ENCODE measurements at places on chromosomes 7 and 10.

- DNase-seq, result no peak
Measured at GRCh38 chr7:49486974-49487829, 286.2 kb upstream of the VWC2 start.

DNA sequence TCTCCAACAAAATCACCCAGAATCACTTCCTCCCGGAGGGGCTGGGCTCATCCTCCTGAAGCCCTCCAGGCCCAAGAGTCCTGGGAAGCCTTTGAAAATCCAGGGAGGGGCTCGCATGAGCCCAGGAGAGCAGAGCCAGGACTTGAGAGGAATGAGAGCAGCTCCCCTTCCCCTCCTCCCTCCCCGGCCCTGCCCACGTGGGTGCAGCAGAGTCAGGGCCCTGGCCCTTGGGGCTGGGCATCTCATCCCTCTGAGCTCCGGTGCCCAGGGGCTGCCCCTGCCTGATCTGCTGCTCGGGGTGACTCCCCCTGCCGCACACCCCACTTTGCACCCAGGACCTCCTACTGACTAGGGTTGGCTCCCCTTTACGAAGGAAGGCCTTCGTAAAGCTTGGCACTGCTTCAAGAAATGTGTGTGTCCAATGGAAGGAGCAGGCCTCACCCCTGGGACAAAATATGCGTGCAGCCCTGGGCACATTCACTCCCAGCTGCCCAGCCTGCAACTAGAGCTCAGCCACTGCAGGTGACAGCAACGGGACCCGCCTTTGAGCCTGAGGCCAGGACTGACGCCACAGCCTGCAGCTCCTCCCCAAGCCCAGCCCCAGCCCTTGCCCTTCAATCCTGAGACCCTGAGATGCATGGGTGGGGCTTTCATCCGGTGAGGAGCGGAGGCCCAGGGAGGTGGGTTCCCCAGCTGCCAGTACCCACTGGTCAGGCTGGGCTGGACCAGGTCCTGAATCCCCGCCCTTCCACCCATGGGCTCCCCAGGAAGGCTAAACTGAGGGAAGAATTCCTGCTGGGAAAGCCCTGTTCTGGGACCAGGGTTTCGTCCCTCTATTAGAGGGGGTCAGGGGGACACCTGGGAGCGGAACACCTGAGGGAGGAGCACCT lies 21.8 kb downstream of the PWWP2B start:
- no peak for DNase-seq

- no peak for DNase-seq
Measured at GRCh38 chr10:123965973-123966895, 74.6 kb upstream of the CPXM2 start.

DNA sequence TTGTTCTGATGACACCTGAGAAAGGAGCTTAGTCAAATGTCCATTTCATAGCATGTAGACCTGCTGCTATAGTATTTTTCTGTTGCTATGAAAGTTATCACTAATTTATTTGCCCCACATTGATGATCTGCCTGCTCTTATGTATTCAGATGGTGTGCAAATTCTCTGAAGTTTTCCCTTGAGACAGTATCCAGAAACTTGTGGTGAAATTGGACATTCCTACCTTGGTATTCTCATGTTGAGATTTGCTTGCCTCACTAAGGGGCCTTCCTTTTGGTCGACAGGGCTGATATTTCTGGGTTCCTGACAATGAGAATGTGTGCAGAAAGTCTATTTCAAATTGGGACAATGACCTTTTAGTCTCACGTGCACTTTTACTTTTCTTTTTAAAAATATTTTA lies 253.2 kb upstream of the FZD8 start:
- DNase-seq, result no peak

DNA sequence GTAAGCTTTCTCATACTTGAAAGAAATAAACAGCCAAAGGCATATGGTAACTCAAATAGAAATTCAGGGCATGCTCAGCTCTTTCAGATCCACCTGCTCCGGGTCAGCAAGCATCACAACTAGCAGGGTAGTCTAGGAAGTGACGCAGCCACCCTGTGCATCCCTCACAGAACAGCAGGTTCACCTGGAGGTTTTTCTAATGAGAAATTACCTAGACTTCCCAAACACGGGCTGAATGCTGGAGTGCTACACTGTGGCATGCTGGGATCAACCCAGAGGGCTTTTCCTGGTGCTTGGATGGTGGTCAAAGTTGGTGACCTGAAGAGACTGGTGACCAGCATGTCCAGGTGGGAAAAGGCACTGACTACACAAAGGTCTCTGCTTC lies 66.8 kb upstream of the DNAJB6 start:
- DNase-seq, result no peak

GRCh38 chr7:121485467-121486243 lies 89.5 kb upstream of the FAM3C start:
- DNase-seq, result no peak

DNA sequence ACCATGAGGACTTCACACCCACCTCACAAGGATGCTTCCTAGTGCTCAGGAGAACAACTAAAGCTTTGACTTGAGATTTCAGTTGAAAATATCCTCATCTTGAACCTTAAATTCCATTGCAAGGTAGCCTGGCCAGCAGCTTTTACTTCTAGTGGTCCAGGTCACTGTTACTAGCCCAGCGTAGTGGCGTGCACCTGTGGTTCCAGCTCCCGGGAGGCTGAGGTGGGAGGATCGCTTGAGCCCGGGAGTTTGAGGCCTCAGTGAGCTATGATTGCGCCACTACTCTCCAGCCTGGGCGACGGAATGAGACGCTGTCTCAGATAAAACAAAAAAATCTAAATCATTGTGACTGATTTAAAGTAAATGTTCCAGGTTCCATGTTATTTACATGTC lies 28.3 kb upstream of the PRKAR1B start:
- no peak for DNase-seq

DNA sequence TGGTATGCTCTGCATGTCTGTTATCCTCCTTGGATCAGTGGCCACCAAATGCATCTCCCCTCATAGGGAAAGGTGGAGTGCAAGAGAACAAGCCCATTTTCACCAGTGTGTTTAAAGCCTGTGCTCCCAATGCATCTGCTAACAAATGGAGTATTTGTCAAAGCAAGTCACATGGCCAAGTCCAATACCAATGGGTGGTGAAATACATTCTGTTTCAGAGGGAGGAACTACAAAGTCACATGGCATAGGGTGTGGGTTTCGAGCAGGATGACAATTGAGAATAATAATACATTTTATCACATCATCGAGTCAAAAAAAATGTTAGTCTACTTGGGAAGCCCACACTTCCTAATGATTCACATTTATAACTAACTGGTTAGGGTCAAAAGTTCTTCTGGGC lies 62.7 kb downstream of the SUGCT start:
- no peak for DNase-seq

GRCh38 chr10:130740915-130741750 lies 570.4 kb downstream of the TCERG1L start:
- DNase-seq, result no peak

- no peak for DNase-seq
Measured at GRCh38 chr10:97580421-97581367, 3.5 kb upstream of the HOGA1 start.

- DNase-seq, result no peak
Measured at GRCh38 chr7:1738511-1738910, 68.4 kb downstream of the ELFN1 start.

DNA sequence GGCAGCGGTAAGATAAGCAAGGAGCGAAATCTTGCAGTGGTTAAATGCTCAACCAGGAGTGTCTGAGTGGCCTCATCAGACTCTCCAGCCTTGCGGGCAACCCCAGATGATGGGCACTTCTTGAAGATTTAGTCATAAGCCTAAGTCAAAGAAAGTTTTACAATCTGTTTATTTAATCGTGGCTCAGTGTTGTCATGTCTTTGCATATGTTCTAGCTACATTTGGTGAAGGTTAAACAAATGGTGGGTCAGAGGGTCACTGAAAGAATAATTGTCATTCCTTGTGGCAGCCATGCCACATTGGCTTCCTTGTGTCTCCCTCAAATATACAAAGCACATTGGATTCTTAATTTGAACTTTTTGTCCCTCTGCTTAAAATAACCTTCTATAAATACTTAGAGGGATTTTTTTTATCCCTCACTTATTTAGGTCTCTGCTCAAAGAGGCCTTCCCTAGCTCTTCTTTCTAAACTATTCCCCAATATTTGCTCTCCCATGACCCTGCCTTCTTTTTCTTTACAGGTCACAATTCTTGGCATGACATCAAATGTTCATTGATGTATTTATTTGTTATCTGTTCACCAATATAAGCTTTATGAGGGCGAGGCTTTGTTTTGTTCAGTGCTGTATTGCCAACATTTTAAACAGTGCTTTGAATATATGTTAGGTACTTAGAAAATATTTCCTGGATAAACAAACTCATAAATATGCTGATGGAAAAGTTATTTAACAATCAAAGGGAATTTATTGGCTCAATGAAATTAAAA lies 68.7 kb downstream of the NEUROD6 start:
- no peak for DNase-seq

DNA sequence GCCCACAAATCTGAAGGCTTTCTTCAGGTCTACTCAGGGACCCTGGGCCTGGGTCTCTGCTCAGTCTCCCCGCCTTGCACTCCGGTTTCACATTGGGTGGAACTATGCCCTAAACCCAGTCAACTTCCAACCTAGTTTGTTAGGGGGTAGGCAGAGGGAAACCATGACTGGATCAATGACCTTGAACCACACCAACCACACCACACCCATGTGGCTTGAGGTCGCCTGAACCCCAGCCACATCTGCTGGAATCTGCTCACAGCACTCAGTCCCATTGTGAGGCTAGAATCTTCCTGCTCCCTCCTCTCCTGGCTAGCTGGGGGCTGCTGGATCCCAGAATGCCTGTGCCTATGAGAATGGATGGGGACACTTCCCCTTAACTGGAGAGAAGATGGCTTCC lies 17.9 kb downstream of the RFC2 start:
- DNase-seq, result no peak

GRCh38 chr10:119313644-119314043 lies 106.3 kb downstream of the GRK5 start:
- DNase-seq, result no peak

GRCh38 chr10:84406561-84406960 lies 78.2 kb downstream of the CCSER2 start:
- DNase-seq, result no peak

- no peak for DNase-seq
Measured at GRCh38 chr10:63093227-63093626, 39.9 kb upstream of the NRBF2 start.

DNA sequence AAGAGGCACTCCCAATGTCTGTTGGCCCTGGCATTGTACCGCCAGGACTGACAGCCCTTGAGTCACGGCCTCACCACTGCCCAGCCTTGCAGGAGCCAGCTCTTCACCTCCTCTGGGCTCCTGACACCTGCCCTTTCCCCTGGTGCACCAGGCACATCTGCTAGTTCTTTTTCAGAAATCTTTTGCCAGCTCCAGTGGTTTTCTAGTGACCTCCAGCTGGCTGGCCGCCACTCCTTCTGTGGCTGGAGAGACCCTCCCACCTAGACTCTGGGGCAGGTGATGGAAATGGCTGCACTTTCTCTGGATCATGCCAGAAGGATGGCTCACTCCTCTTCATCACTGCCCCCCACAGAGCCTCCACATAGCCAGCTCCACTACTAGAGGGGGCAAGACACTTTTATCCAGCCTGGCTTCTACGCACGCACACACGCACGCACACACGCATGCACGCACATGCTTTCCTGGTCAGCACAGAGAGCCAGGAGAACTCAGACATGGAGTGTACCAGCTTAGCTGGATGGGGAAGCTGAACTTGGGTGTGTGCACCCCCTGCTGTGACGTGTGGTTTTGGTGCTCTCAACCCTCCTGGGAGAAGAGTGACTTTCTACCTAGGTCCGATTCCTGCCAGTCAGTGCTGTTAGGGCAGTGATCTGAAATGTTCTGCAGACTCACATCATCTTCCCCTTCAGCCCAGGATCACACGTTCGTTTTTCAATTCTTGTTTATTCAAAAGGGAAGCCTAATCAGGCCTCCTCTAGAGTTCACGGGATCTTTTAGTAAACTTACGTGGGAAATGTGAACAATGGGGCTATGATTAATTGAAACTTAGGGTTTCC lies 222.0 kb downstream of the PRPF18 start:
- no peak for DNase-seq

DNA sequence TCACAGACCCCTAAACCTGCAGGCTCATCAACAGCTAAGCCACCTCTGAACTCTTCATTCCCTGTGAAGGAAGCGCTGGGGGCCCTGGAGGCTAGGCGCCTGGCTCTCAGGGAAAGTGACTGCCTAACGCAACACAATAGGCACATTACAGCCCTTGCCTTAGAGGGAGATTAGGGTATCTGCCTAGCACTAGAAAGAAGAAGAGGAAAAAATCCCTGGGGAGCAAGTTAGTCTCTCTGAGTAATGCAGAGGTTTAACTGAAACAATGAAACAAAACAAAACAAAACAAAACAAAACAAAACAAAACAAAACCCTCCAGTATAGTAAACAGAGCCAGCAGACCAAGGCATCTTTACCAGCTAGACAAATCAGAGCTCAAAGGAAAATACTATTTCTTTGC lies 2.6 kb downstream of the ZNF777 start:
- DNase-seq, result no peak

DNA sequence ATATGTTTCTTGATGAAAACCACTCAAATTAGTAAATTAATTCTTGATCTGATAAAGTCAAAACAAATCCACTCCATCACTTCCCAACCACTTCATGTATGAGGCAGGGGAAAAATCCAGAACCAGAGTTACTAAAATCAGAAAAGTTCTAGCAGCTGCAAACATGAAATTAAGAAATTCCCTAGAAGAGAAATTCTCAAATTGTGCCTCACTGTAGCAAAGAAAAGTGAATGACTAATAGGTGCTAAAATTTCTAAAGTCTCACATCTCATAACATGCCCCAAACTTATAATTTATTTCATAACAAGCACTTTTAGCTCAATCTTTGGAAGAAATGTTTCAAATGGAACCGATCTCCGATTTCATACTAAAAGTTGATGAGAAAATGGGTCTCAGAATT lies 345.0 kb upstream of the AOAH start:
- no peak for DNase-seq

DNA sequence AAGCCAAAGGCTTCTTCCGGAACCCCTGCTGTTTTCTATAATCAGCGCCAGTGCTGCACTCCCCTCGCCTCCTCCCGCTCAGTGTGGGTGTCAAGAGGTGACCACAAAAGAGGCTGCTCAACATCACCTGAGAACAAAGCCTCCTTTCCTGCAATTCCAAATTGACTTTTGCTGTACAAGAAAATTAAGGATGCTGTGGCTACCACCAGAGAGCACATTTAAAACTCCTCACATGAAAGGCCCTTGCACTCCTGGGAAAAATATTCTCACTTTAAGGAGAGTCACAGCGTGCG lies 96.4 kb downstream of the HIPK2 start:
- no peak for DNase-seq

DNA sequence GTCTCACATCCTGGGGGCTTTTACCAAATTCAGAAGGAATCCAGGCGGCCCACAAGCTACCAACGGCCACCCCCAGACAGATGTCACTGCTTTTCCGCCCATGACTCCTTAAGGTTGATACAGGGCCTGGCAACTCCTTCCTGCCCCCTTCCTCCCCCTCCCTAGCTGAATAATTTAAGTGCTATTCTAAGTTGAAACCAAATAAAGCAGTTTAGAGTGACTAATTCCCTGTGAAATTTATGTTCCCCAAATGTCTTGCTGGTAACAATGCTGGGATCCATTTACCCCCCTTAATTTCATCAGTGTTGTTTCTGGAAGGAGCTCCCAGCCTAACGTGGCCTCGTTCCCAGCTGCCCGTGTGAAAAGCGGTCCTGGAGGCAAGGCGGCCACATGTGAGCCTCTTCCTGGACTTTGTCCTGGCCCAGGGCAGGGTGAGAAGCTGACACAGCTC lies 109.6 kb downstream of the TMEM130 start:
- no peak for DNase-seq

- DNase-seq, result no peak
Measured at GRCh38 chr7:88928276-88928675, 132.7 kb upstream of the TEX47 start.
